Stimulated activated CD4-positive, alpha-beta T cell treated with anti-CD3 and anti-CD28 coated beads, Interleukin-4, amount 100 ng/mL, for 48 hours (primary cell): ENCODE measurements at places on chromosomes 7 and 10.
A peak's percentile ranks its signal among the peaks of the same experiment; 100 is the strongest.

DNA sequence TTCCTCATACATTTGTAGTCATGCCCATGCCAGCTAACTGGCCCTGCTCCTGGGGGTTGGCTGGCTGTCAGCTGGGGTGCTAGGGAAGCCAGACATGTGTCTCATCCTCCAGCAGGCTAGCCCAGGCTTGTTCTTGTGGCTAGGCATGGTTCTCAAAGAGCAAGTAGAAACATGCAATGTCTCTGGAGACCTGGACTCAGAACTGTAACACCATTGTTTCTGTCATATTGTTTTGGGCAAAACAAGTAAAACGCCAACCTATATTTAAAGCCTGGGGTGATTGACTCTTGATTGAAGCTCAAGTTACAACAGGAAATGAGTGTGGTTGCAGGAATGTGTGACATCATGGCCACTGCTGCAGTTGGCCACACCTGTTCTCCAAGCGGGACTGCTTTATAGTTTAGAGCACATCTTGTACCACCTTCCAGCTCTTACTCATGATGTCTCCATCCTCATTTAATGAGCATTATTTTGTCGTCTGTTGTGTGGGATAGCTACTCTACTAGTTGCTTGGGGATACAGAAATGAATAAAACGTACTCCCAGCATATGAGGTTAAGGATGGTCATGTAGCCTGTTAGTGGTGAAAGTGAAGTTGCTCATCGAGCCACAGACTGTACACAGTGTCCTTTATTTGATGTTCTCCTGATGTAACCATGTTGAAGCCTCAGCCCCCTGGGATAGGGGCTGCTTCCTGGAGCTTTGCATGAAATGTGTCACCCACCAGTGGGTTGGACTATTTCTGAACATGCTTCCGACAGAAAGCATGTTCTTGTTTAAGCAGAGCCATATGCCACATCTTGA, 168.4 kb downstream of the SORCS3 start:
- DNase-seq: no peak

GRCh38 chr7:114085592-114086501, 167.0 kb upstream of the PPP1R3A start:
- DNase-seq: no peak

DNA sequence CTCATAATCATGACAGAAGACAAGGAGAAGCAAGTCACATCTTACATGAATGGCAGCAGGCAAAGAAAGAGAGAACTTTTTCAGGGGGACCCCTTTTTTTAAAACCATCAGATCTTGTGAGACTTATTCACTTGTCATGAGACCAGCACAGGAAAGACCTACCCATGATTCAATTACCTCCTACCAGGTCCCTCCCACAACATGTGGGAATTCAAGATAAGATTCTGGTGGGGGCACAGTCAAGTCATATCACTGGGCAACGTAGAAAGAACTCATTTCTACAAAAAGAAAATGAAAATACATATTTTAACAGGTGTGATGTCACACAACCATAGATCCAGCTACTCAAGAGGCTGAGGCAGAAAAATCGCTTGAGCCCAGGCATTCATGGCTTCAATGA, 304.1 kb downstream of the IPMK start:
- DNase-seq: no peak

GRCh38 chr7:49320083-49320482, 395.7 kb downstream of the CDC14C start:
- no peak for DNase-seq

DNA sequence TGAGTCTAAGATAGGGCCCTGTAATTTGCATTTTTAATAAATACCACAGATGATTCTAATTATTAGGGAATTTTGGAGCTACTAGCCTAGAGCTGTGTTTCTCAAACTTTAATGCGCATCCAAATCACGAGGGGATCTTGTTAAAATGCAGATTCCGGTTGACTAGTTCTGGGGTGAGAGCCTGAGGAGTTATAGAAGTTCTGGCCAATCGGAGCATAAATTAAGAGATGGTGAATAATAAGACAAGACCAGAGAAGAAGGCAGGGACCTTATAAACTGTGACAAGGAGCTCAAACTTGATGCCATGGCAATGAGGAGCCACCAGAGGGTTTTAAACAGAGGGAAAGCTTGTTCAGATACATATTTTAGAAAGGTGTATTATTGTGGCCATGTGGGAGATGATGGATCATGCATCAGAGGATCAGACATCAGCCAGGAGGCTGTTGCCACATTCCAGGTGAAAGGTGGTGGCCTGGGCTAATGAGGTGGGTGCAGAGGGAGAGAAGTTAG, 29.7 kb upstream of the TLX1 start:
- no peak for DNase-seq

GRCh38 chr10:93412801-93413200, 69.3 kb downstream of the MYOF start:
- DNase-seq: no peak

GRCh38 chr7:115102738-115103137, 180.8 kb downstream of the MDFIC start:
- DNase-seq: no peak

GRCh38 chr7:158802535-158803366, 26.6 kb downstream of the ESYT2 start:
- no peak for DNase-seq

- DNase-seq: no peak
Measured at GRCh38 chr7:54653905-54654304, 105.1 kb downstream of the SEC61G start.

DNA sequence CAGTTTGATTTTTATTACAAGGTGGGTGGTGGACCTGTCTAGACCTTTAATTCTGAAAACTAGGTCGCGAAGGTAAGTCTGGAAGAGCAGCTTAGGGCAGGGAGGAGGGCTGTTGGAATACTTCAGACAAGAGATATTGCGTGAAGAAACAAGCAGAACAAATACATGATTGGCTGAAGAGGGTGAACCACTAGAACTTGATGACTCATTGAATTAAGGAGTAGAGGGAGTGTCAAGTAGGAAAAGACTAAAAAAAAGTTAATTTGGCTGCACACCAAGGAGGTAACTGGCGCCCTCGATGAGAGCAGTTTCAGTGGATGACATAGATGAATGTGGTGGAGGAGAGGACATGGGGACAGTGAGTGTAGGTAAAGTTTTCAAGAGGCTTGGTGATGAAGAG, 41.3 kb downstream of the WNT2 start:
- DNase-seq: no peak

GRCh38 chr7:103348452-103348851, 1.0 kb downstream of the PSMC2 start:
- DNase-seq: no peak

DNA sequence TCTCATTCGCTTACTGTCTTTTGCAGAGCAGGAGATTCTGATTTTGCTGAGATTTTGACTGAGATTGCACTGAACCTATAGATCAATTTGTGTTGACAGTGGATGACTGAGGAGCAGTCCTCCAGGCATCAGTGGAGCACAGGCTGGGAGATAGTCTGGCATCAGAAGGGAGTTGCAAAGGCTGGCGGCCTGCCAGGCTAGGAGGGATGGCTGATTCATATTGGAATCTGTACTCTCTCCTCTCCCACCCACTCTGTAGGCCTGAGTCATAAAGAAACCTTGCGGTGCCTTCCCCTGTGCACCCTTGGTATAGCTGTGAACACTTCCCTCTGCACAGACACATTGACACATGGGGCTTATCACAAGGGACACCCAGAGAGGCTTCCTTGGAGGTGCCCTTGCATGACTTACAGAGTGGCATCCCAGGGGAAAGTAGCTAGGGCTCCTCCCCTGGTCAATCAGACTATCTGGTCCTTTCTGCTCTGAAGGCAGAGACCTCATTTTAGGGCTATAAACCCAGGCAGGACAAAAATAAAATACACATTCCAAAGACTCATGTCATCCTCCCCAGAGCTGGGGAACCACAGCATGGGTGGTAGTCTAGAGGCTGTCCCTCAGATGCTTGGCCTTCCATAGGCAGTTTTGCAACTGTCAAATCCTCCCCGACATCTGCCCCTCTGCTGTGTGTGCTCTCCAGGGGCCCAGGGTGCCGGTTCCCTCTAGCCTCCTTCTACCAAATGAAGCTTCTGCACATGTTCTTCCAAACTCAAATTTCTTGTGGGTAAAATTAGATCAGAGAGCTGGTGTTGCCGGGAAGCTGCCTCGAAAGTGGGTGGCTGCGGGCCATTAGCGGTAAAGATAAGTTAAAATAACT, 37.4 kb upstream of the EEPD1 start:
- DNase-seq: peak; percentile 86

GRCh38 chr7:85471740-85472139, 284.9 kb upstream of the SEMA3D start:
- no peak for DNase-seq

- DNase-seq: no peak
Measured at GRCh38 chr7:121126801-121127534, 138.5 kb downstream of the CPED1 start.

DNA sequence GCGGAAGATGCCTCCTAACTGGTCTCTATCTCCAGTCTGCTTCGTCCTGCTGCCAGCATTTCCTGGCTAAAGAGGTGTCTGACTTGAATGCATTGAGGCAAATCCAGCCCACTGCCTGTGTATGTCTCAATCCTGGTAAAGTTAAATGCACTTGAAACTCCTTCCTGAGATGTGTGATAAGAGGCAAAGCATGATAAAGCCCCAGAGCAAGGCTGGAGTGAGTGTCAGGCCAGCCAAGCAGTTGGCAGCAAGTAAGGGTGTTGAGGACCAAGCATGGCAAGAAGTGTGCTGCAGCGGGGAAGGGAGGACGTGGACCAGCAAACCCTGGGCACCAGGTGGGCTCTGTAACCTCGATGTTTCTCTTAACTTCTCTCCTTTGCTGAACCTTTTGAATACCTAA, 29.1 kb downstream of the LRRC18 start:
- no peak for DNase-seq

- peak; percentile 62 for DNase-seq
Measured at GRCh38 chr10:28533571-28534304, 820 bp downstream of the WAC start.

DNA sequence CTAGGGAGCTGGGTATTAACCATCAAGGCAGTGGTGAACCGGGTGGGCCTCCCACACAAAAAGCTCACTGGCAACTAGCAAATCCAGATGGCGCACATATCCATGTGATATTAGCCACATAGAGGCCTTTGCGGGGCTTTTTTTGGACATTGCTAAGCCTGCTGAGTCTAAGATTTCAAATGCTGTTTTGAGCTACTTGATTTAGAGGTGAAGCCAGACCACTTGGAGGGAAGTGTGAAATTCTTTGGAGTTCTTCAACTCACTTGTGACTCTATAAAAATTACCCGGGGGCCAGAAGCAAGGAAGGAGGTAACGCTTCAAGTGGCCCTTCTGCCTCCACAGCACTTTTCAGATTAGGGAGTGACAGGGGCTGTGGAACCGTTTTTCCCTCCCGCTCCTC, 619.8 kb upstream of the GALNT17 start:
- no peak for DNase-seq

DNA sequence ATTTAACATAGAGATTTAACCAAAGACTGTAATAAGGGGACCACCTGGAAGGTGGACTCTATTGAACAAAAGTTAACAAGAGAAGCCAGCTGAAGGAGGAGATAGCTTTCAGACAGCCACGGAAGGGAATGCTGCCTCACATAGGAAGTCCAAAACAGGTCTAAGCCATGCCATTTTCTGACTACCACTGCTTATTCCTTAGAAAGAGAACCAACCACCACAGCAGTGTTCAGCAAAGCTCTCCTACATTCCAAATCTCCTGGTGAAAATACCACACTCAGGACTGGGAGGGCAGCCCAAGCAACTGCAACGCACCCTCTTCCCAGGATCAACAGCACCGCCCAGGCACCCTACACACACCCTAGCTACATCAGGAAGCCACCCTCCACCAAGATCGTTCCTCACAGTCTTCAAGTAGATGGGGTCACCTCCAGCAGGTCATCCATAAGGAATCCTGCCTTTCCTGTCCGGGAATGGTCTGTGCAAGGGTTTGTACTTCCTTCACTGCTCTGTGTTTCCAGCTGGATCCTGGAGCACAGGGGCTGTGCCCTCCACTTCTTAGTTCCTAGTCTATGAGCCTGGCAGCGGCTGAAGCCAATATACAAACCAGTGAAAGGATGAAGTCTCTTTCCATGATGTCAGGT, 2.5 kb downstream of the KIAA1549 start:
- no peak for DNase-seq

GRCh38 chr7:128347647-128348097, 4.0 kb upstream of the RBM28 start:
- DNase-seq: peak; percentile 44

- DNase-seq: no peak
Measured at GRCh38 chr7:96547371-96547811, 162.3 kb downstream of the SEM1 start.

- DNase-seq: no peak
Measured at GRCh38 chr7:5116359-5116758, 70.7 kb downstream of the RBAK start.
